Stimulated activated CD4-positive, alpha-beta T cell treated with anti-CD3 and anti-CD28 coated beads, Interleukin-4, amount 100 ng/mL, for 24 hours (primary cell): ENCODE measurements at places on chromosomes 3 and 15.

DNA sequence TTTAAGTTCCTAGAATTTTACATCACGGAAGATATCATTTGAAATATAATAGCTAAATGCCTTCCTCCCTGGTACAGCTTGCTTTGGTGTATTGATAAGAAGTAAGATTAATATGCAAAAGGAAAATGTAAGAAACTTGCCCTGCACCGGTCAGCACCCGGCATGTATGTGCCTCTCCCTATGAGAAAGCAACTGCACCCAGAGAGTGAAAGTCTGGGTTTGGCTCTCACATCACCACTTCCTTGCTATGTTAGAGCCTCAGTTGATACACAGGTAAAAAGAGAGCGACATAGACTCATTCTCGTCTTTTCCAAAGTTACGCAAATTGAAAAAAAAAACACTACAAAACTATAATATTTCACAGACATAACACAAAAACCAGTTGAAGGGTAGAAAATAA lies 96.7 kb downstream of the FOXP1 start:
- DNase-seq: peak; percentile 49

- DNase-seq: no peak
Observed at GRCh38 chr15:67670647-67671305, 128.3 kb downstream of the MAP2K5 start.

GRCh38 chr15:70151003-70151402 lies 53.3 kb upstream of the TLE3 start:
- DNase-seq: no peak

DNA sequence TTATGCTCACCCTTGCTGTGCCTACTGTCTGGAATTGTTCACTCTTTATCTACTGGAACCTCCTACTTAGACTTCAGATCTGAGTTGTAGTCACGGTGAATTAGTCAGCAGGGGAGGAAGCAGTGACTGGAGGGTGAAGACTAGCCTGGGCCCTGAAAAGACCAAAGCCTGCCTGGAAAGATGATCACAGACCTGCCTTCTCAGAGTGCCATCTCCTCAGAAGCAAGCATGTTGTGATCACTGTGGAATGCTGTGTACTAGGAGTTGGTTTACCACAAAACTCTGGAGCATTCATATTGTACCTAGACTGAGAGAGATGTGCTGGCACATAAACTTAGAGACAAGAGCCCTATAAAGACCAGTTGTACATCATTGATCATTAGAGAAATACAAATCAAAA lies 100.7 kb upstream of the SCN10A start:
- DNase-seq: no peak

DNA sequence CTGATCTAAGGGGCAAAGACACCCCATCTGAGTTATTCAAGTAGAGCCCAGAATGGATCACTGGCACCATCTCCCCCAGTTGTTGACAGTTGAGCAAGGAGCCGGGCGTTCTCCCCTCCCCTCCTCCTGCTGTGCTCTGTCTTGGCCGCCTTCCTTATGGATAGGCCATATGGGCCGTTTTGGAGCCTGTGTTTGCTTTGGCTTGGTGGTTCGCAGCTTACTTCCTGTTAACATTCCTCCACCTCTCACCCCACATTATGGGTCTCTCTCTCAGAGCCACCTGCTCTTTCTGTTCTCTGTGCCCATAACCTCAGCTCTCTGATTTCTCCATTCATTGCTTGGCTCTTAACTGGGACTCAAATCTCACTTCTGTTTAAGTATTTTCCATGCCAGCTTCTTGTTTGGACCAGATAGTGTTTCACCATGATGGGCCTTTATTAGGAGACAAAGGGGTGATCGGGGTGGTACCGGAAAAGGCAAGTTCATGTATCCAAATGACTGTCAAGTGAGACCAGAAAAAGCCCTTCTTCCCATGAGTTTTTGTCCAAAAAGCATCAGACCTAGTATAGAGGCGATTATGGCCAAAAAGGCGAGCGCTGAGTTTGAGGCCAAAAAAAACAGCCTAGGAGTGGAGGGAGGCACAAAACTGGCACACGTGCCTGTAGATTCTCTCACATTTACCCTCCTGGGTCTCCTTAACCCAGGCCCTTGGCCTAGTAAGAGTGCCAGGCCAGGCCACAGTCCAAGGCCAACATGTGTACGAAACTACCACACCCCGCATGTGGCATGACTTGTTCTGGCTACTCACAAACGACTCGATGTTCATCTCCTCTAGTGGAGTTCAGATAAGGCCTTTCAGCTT lies 62.6 kb downstream of the DUT start:
- DNase-seq: no peak

GRCh38 chr3:159148466-159148865 lies 346.6 kb downstream of the MFSD1 start:
- DNase-seq: no peak

- no peak for DNase-seq
Observed at GRCh38 chr3:15873415-15873814, 75.6 kb upstream of the ANKRD28 start.

- DNase-seq: no peak
Observed at GRCh38 chr3:58158442-58159153, 52.2 kb downstream of the DNASE1L3 start.

DNA sequence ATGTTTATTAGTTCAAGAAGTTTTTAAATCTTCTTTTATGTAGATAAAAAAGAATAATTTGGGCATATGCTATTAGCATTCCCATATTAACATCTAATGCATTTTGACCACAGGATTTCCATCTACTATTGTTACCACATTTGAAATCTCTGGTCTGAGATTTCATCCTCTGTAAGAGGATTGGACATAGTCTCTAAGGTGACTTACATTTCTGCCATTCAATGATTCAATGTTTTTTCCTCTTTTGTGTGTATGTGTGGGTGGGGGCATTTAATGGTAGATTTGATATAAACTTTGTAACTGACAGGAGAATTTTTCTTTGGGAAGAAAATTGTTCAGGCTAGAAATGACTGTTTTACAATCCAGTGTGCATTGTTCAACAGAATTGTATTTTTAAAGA lies 307.3 kb upstream of the RBMS3 start:
- DNase-seq: no peak

DNA sequence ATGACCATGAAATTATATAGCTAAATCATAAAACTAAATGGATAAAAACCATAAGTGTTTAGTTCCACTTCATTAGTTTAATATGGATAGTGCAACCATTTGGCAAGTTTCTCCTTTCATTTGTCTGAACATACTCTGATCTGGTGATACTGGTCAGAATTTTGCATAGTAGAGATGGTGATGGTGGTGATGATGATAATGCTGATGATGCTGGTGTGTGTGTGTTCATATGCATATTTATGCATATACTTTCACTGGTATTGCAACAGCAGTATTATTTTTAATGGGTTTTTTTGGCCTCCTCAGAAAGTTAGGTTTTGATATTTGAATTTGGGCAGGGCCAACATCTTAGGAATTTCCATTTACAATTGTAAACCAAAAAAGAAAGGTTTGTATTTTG lies 76.4 kb downstream of the SLMAP start:
- DNase-seq: no peak

DNA sequence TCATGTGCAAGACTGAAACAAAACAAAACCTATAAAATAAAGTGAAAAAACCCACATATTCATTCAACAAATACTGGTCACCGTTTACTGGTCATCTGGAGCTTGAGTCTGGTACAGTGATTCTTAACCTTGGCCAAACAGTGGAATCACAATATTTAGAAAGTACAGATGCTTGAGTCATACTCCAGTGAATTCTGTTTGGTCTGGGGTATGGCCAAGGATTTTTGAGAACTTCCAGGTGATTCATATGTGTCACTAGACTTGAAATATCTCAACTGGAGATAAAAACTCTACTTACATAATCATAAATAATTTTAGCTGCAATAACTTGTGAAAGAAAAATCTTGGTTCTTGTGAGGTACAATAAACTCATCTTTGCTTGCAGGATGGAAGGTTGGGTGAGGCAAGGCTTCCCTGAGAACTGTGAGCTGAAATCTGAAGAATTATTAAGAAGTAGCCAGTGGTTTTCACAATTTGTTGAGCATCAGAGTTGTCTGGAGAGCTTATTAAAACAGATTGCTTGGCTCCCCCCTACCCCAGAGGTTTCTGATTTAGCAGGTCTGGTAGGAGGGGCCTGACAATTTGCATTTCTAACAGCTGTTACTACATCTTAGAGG lies 9.6 kb downstream of the NEK11 start:
- DNase-seq: no peak

- DNase-seq: no peak
Observed at GRCh38 chr15:87579537-87579936, 677.0 kb downstream of the NTRK3 start.

- peak; percentile 58 for DNase-seq
Observed at GRCh38 chr15:29103824-29104565, 165.6 kb downstream of the NSMCE3 start.

DNA sequence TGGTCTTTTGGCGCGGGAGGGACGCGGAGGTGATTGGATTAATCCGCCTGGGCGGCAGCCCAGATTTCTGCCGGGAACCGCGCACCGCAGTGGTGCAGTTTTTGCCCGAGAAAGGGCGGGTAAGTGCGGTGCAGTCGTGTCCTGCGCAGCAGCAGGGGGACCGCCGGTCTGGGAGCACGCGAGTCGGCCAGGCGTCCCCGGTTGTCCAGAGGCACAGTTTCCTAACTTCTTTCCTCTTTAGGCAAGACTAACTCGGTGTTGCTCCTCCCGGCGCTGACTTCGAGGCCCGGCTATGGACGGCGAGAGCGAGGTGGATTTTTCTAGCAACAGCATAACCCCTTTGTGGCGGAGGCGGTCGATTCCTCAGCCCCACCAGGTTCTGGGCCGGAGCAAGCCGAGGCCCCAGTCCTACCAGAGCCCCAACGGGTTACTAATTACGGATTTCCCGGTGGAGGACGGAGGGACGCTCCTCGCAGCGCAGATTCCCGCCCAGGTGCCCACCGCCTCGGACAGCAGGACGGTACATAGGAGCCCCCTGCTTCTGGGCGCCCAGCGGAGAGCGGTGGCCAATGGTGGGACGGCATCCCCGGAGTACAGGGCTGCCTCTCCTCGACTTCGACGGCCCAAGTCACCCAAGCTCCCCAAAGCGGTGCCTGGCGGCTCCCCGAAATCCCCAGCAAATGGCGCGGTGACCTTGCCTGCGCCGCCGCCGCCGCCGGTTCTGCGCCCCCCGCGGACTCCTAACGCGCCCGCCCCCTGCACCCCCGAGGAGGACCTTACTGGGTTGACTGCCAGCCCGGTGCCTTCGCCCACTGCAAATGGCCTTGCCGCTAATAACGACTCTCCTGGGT lies 736 bp downstream of the ARHGEF26 start:
- DNase-seq: peak; percentile 3

- no peak for DNase-seq
Observed at GRCh38 chr3:25469558-25469957, 41.5 kb downstream of the RARB start.

DNA sequence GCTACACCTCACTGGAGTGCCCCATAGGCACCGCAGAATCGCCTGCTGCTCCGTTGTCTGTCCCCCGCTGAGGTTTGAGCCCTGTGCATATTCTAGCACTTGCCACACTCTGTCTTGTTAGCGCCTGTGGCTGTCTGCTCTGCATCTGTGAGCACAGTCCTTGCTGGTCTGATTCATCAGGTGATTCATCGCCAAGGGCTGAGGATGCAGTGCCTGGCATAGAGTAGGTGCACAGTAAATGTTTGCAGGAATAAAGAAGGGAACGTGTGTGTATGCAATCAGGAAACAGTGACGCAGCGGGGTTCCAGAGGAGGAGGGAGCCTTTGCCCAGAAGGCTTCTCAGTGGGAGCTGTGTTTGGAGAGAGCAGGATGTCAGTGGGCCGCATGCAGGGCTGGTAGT lies 124.0 kb upstream of the PLXNA1 start:
- DNase-seq: no peak

GRCh38 chr15:95252404-95252803 lies 1021.0 kb downstream of the MCTP2 start:
- no peak for DNase-seq

- peak; percentile 22 for DNase-seq
Observed at GRCh38 chr15:52379395-52380106, 83.9 kb upstream of the MYO5C start.

GRCh38 chr3:139101396-139101795 lies 56.7 kb upstream of the PRR23C start:
- DNase-seq: no peak

DNA sequence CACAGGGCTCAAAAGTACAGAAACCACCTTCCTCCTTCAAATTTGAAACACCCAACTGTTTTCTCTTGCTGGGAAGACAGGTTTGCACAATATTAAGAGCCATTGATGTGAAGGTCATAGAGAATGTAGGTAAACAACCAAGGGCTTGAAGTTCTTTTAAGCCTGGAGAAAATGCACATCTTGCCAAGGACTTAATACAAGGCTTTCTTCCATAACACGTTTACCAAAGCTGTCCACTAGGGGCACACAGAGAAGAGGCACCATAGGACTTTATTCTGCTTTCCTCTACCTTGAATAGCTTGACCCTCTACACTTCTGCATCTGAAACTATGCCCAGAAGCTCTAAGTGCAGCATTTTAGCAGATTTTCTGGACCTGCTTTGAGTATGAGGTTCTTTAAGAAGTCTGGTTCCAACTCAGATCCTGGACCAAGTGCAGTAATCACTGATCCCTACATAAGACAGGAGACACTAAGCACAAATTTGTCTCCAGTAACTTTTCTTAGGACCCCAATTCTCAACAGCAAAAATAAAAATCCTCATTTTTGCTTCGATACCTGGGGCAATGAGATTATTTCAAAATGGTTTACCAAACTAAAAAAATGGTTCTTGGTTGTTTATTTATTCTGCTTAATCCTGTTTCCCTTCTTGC lies 138.0 kb downstream of the FBN1 start:
- no peak for DNase-seq

GRCh38 chr3:125582707-125583106 lies 12.6 kb downstream of the OSBPL11 start:
- DNase-seq: no peak

DNA sequence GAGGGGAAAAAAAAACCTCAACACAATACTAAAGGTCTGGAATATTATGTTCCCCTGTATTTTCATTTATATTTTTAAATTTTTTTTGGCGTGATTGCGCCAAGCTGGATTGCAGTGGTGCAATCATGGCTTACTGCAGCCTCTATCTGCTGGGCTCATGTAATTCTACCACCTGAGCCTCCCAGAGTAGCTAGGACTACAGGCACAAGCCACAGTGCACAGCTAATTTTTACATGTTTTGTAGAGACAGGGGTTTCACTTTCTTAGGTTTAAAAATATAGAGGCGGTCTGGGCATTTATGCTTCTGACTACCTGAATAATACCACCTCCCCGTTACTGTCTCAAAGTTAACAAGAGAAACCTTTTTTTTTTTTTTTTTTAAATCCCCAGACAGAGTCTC lies 51.1 kb upstream of the MAP4 start:
- DNase-seq: no peak
